Activated naive CD4-positive, alpha-beta T cell treated with Interleukin-2 at 50 U/mL for 16 hours (primary cell): ENCODE measurements at places on chromosomes 13 and 19.

DNA sequence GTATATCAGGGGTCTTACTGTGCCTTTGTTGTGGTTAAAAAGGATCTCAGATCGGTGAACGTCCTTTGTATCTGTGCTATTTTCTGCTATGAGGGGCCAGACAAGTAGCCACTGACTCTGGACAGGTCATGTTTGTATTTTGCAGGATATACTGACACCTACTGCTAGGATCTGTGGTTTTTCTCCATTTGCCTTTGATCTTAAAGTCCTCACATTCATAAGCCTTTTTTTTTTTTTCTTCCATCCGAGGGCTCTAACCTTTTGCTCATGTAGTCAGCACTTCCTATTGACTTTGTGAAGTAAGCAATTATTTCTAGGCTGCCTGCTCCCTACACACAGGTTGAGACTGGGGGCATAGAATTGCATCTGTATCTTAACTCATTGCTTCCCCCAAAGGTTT, 106.2 kb downstream of the SLITRK5 start:
- DNase-seq, result no peak

DNA sequence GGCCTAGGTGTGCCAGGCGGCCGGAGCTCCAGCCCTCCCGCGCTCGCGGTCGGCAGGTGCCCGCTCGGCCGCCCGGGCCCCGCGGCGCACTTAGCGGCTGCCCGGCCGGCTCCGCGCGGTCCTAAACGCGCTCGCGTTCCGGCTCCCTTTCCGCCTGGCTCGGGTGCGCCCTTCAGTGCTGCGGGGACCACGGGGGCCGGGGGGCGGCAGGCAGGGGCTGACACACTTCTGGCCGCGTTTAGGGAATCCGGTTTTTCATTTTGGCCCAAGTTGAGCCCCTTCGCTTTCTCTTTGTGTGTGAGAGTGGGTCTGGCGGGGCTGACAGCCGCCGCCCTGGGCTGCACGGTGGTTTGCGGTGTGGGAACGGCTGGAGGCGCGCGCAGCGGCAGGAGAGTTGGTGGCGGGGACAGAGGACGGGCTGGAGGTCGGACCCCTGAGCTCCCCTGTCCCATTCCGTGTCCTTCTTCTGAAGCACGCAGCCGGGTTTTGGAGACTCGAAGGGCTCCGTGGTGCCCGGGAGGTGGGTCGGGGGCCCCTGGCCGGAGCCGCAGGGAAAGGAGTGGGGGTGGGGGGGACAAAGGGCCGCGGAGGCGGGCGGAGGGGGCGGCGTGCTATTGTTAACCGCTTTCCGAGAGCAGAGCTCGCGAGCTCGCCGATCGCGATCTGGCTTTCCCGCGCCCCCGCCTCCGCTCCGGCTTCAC, 3.1 kb downstream of the FGF9 start:
- peak; percentile 48 for DNase-seq

DNA sequence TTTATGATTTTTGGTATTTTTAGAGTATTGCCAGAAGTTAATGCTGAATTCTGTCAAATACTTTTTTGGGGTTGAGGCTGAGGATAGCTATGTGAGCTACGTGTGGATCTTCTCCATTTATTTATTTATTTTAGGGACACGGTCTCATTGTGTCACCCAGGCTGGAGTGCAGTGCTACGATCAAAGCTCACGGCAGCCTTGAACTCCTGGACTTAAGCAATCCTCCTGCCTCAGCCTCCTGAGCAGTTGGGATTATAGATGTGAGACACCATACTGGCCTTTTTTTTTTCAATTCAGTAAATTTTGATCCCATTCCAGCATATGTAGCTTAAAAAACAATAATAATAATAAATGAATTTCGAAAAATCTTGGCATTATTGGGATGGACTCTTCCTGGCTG, 21.1 kb downstream of the ING1 start:
- no peak for DNase-seq

GRCh38 chr19:45568732-45569131, 15.9 kb downstream of the OPA3 start:
- no peak for DNase-seq

GRCh38 chr13:41944635-41945397, 16.1 kb downstream of the VWA8 start:
- no peak for DNase-seq

DNA sequence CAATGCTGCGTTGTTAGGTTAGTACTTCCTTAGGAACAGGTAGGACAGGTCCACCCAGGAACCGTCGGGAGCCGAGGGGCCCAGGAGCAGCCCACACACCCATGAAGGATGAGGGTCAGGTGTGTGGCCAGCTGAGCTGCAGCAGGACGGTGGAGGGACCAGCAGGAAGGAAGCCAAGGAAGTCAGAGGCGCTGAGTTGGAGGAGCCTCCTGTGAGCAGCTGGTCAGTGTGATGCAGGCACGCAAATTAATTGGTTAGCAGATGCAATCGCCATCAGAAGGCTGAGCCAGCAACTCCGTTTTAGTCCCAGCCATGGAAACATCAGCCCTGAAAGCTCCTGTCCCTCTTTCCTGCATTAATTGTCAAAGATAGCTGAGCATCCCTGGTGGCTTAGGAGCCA, 114.9 kb upstream of the SOX1 start:
- DNase-seq, result no peak
